ENCODE measurements at places on chromosomes 13 and 19.

DNA sequence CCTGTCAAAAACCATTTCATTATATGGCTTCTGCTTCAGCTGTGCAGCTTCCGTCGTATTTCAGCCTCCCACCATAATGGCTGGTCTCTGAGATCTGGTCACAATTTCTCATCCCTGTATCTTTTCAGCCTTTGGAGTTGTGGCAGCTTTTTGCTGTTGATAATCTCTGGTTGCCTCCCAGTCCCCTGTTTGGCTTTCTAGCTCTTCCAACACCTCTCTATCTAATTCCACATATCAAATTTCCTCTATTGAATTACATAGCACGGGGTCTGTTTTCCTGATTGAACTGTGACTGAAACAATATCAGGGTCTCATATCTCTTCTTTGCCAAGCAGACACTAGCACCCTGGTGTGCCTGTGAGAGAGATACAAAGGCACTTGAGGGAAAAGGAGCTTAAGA is 222.1 kb upstream of the OBI1 start:
- no peak for DNase-seq
- no peaks in the 10 kb centered on the region for H3K27me3 ChIP-seq
- H3K4me3 ChIP-seq, result no peak overlapping the region
- no peaks in the 10 kb centered on the region for H3K4me1 ChIP-seq
- no peaks in the 10 kb centered on the region for H3K36me3 ChIP-seq

- H3K27me3 ChIP-seq, result no peaks in the 10 kb centered on the region
- peaks cover 73% of the 10 kb centered on the region for H3K4me1 ChIP-seq
- H3K27ac ChIP-seq, result peak overlapping the region; percentile 64
- no peak overlapping the region for H3K4me3 ChIP-seq
These were observed 8.8 kb downstream of the DDX39A start for GRCh38 chr19:14410091-14411051.

DNA sequence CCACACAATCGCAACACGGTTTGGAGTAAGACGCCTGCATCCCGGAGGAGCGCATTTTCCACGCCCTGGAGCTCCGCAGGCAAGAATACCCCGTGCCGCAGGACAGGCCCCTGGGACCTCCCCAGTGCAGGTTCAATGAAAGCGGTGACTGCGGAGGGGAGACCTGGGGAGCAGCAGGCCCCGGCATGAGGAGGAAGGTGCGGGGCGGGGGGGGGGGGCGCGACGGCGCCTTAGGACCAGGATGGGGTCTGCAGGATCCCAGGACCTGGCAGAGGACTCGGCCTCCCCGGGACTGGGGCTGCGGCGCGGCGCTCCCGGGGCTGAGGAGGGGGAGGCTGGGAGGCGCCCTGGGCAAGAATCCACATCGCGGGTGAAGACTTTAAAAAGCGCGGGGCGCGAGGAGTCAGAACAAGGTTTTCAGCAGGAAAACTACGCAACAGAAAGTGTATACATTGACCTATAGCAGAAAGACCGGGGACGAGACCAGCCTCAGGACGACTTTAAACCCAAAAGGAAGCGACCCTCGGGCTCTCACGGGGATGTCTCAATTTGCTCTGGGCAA is 432 bp downstream of the ZNF611 start:
- peak overlapping the region; percentile 95 for H3K27ac ChIP-seq
- H3K4me1 ChIP-seq, result peaks cover 23% of the 10 kb centered on the region
- H3K36me3 ChIP-seq, result no peaks in the 10 kb centered on the region
- H3K27me3 ChIP-seq, result no peaks in the 10 kb centered on the region
- DNase-seq, result no peak

DNA sequence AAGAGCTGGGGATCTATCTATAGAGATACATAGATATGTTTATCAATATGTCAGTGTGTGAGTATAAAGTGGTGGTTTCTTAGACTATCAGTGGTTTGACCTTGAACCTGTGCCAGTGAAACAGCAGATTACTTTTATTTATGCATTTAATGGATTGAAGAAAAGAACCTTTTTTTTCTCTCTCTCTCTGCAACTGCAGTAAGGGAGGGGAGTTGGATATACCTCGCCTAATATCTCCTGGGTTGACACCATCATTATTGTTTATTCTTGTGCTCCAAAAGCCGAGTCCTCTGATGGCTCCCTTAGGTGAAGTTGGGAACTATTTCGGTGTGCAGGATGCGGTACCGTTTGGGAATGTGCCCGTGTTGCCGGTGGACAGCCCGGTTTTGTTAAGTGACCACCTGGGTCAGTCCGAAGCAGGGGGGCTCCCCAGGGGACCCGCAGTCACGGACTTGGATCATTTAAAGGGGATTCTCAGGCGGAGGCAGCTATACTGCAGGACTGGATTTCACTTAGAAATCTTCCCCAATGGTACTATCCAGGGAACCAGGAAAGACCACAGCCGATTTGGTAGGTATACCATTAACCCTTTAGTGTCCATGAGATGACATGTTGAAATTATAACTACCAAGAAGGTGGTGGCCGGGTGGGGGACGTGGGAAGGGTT is 880 bp downstream of the FGF9 start:
- H3K27ac ChIP-seq, result no peak overlapping the region
- H3K27me3 ChIP-seq, result peaks cover 20% of the 10 kb centered on the region
- H3K4me3 ChIP-seq, result peak overlapping the region; percentile 98
- no peaks in the 10 kb centered on the region for H3K36me3 ChIP-seq

DNA sequence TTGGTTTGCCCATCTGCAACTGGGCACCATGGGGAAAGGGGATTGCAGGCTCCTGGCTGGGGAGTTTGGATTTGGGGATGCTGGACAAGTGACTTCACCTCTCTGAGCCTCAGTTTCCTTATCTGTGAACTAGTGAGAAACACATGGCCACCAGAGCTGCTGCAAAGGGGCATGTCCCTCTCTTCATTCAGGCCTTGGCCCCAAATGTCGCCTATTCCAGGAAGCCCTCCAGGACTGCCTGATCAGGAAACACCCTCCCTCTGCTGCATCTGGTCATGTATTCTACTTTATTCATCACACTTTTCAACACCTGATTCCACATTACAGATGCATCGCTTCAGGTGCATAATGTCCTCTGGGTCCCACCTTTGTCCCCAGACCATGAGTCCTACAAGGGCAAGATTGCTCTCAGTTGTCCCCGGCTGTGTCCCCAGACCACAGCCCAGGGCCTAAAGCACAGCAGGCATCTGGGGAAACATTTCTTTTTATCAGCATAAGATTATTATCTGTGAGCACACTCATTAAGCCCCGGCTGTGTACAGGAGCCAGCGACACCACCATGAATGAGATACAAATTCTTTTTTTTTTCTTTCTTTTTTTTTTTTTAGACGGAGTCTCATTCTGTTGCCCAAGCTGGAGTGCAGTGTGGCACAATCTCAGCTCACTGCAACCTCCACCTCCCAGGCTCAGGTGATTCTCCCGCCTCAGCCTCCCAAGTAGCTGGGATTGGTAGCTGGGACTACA is 37.5 kb downstream of the ARRDC2 start:
- H3K27me3 ChIP-seq, result no peaks in the 10 kb centered on the region
- peaks cover 35% of the 10 kb centered on the region for H3K4me1 ChIP-seq
- no peaks in the 10 kb centered on the region for H3K36me3 ChIP-seq
- H3K4me3 ChIP-seq, result peak overlapping the region; percentile 68
- H3K27ac ChIP-seq, result peak overlapping the region; percentile 64
- no peak for DNase-seq

DNA sequence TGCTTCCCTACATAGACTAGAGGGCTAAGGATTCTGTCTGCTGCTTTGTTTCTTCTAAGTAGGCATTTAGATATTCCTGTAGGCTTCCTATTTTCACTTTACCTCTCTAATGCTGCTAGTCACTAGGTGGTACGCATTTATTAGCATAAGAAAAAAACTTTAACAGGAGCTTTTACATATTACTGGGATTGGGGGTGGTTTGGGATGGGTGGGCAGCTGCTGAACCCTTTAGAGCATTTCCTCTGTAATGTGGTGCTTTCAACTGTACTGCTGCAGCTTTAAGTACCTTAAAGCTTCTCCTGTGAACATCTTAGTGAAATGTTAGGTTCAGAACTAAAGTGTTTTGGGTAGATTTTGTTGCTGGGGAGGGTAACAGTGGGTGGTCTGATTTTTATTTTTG is 92.6 kb downstream of the ZNF486 start:
- no peaks in the 10 kb centered on the region for H3K4me1 ChIP-seq
- H3K27me3 ChIP-seq, result no peaks in the 10 kb centered on the region
- H3K4me3 ChIP-seq, result no peak overlapping the region
- DNase-seq, result no peak
- H3K27ac ChIP-seq, result no peak overlapping the region

DNA sequence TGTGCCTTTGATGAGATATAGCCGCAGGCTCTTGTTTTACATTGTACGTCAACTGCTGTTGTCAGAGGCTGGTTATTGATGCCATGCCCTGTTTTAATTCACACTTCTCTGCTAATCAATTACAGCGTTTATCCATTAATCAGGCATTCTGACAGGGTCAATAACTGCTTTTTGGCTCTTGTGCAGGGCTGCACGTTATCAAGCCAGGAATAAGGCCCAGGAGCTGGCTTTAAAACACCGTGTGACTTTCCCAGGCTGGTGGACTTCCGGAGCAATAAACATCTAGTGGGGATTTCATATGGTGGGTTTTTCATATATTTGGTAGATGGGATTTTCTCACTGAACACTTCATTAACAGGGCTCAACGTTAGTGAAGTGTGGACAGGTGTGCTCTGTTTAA is 221.7 kb downstream of the TM9SF2 start:
- no peaks in the 10 kb centered on the region for H3K4me1 ChIP-seq
- no peaks in the 10 kb centered on the region for H3K36me3 ChIP-seq
- no peak overlapping the region for H3K27ac ChIP-seq
- H3K27me3 ChIP-seq, result no peaks in the 10 kb centered on the region

DNA sequence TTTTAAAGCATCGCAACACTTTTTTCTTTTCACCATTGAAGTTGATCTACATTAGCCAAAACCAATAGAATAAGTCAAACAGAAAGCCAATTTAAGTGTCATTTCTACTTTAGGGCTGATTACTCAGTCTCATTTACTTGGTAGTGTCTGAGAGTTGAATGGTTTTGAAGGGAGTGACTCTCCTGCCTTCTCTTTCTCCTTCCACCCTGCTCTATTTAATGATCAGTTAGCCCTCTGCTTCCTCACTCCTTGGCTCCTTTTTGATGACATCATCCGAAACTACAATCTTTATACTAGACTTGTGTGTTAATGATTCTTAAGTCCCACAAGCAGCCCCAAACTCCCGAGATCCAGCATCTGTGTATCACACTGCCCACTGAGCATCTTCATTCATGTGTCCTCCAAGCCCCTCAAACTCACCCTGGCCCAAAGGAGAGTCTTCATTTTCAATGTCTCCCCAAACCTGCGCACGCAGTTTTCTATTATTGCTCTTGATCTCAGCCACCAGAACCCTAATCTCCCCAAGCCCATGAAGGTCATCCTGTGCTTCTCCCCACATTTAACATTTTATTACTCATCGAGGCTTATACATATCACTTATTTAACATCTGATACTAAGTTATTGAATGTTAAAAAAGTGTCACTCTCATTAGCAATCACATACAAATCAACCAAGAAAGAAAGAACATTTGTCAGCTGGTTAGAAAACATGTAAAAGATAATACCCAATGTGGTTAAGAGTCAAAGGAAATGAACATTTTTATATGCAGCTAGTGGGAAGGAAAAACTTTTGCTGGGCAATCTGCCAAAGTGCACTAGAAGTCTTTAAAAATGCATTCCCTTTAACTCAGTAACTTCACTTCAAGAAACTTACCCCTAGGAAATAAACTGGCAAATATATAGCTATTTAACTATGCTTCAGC is 32.2 kb upstream of the ARGLU1 start:
- H3K27ac ChIP-seq, result no peak overlapping the region
- H3K27me3 ChIP-seq, result no peaks in the 10 kb centered on the region
- no peak overlapping the region for H3K4me3 ChIP-seq
- no peak for DNase-seq

Measured in CD8-positive, alpha-beta memory T cell (primary cell).